ENCODE measurements at places on chromosomes 7 and 10.

DNA sequence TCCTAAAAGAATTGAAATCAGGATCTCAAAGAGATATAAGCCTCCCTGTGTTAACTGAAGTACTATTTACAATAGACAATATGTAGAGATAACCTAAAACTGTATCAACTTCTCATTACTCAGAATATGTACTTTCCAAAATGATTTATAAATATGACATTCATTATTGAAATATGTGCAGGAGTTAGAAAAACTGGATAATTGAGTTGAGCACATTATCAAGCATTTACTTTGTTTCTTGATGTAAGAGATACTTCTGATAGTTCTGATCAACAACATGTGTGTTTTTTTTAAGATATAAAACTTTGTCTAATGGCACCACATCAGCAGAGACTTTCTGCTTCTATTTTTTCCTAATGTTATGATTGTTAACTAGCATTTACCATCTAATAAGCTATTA lies 38.2 kb downstream of the HYAL4 start:
- DNase-seq: no peak

DNA sequence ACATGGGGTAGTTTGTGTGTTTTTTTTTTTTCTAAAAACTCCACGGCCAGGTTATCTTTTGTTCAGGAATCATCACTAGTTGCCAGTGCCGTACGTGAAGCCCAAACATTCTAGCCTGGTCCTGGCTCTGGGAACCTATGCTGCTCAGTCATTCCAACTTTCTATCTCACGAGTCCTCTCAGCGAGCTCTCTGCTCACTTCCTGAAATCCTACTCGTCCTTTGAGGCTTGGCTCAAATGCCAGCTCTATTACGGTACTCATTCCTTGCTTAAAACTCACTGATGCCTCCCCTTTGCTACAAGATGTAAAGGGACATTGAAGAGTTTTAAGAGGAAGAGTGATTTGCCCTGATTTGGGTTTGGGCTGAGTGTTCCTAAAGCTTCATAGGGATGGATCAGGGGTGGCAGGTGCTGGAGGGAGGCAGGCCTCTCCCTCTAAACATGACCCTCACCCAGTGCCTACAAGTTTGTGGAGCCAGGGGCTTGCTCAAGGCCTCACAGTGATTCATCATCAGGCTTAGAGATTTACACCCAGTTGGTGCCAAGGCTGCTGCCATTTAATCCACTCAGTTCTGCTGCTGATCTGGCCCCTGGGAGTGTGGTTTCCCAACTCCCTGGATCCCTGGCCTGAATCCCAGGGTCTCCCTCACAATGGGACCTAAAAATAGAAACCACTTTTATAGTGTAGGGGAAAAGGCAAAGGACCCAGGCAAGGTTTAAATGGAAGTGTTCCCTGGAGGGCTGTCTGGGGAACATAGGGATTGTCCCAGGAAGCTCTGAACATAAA lies 46.1 kb upstream of the R3HCC1L start:
- DNase-seq: no peak

GRCh38 chr7:92761391-92762097 lies 74.8 kb downstream of the CDK6 start:
- no peak for DNase-seq

- no peak for DNase-seq
These were observed 37.0 kb downstream of the PFKP start for GRCh38 chr10:3104251-3104918.

GRCh38 chr10:16527452-16527851 lies 5.8 kb upstream of the C1QL3 start:
- no peak for DNase-seq

GRCh38 chr7:82778021-82778420 lies 334.4 kb upstream of the CACNA2D1 start:
- no peak for DNase-seq

- no peak for DNase-seq
These were observed 22.7 kb downstream of the DYNC1I1 start for GRCh38 chr7:95794917-95795515.

DNA sequence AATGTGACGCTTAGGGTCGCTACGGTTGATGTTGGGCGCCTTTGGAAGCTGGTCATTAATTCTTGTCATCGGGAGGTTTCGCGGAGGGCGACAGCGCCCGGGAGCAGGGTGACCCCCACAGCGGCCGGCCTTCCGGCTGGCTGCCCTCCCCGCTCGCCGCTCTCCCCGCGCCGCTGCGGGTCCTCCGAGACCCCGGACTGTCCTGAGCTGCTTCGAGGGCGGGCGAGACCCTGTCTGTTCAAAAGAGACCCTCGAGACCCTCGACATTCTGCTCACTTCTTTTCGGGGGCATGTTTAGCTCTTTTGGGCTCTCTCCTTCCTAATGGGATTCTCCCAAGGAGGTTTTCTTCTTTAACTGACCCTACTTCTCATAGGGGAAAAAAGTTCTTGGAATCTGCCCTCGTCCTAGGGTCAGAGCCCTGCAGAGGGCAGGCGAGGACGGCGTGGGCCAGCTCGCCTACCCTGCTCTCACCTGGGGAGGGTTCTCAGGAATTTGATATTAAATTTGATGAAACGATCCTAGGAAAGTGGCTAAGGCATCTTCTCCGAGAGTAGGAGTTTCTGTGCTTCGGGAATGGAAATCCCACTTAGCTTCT lies 257.0 kb downstream of the OTUD1 start:
- DNase-seq: no peak

DNA sequence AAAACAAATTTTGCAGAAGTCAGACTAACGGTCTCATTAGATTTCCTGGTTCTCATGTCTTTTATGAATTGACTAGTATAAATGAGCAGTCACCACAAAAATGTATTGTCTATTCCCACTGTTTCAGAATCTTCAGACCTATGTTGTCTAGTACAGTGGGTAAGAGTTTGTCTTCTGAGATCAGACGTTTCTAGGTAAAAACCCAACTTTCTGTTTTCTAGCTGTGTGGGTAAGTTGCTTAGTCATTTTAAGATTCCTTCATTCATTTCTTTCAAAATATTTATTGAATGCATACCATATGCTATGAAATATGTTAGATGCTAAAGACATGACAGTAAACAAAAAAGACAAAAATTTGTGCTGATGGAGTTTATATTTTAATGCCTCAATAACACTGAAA lies 156.3 kb downstream of the POLR1F start:
- DNase-seq: no peak

DNA sequence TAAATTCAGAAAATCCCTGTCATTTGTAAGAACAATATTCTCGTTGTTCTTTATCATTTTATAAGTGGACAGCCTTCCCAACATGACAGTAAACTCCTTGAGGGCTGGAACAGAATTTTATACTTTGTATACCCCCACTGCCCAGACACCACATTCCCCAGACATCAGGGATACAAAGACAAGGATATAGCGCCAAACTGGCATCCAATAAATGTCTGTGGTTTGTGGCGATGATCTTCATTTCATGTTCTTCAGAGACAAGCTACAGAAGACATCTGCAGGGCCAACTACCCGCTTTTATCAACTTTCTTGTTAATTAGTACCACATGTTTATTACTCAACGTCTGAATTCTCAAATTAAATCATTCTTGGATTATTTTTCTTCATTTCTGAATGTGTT lies 155.9 kb downstream of the ATE1 start:
- no peak for DNase-seq

- no peak for DNase-seq
These were observed 86.7 kb downstream of the MICU1 start for GRCh38 chr10:72539137-72539536.

Measured in NCI-H510A treated with DMSO at 0.1 percent for 48 hours (cell line).